ENCODE measurements at places on chromosomes 16 and 17. TPM values are rescaled to one million over a fixed set of nuclear protein-coding genes. Genes with fewer than 3 reads are reported as not detected.

- no peak overlapping the region for H3K27ac ChIP-seq
- H3K4me1 ChIP-seq = no peaks in the 10 kb centered on the region
- no peaks in the 10 kb centered on the region for H3K27me3 ChIP-seq
- H3K36me3 ChIP-seq = no peaks in the 10 kb centered on the region
- H3K4me3 ChIP-seq = no peak overlapping the region
Observed at GRCh38 chr16:924063-924462, 46.7 kb downstream of the LMF1 start.

- no peaks in the 10 kb centered on the region for H3K36me3 ChIP-seq
- no peaks in the 10 kb centered on the region for H3K4me1 ChIP-seq
- H3K27ac ChIP-seq = no peak overlapping the region
Observed at GRCh38 chr16:4928227-4928626, 8.7 kb downstream of the PPL start.

- no peaks in the 10 kb centered on the region for H3K4me1 ChIP-seq
- no peak overlapping the region for H3K4me3 ChIP-seq
- no peak for DNase-seq
- H3K27ac ChIP-seq = no peak overlapping the region
Observed at GRCh38 chr17:6110592-6110991, 40.4 kb downstream of the WSCD1 start.

DNA sequence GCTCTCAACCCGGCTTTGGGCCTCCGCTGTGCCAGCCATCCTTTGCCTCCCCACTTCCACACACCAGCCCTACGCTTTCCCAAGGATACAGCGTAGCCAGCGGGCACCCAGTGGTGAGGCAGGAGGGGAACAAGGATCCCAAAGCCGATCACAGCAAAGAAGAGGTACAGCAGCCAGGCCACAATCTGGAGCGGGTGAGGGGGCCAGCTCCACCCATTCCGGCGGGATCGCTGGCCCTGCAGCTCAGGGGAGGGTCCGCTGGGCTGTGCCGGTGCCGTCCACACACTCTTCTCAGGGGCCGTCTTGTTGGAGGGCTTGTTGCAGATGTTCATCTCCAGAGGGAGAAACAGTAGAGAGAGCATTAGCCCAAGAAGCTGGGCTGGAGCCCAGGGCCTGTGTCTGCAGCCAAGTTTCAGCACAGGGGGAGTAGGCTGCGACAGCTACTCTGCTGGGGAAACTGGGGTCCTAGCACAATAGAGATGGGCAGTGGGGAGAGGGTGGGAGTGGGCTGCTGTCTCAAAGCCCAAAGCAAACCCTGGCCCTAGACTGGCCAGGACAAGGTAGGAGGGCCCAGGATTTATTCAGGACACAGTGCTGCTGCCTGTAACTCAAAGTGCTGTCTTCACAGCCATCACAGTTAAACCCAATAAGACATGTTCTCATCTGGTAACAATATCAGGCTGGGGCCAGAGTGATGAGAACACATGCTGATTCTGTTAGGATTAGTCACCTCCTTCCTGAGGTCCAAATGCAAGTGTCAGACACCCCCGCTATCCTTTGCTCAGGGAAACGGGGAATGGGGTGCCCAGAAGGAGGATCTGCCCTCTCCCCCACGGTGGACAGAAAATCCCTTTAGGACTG, 9.9 kb downstream of the ZDHHC1 start:
- H3K27me3 ChIP-seq = no peaks in the 10 kb centered on the region
- DNase-seq = peak; percentile 63
- no peak overlapping the region for H3K4me3 ChIP-seq

DNA sequence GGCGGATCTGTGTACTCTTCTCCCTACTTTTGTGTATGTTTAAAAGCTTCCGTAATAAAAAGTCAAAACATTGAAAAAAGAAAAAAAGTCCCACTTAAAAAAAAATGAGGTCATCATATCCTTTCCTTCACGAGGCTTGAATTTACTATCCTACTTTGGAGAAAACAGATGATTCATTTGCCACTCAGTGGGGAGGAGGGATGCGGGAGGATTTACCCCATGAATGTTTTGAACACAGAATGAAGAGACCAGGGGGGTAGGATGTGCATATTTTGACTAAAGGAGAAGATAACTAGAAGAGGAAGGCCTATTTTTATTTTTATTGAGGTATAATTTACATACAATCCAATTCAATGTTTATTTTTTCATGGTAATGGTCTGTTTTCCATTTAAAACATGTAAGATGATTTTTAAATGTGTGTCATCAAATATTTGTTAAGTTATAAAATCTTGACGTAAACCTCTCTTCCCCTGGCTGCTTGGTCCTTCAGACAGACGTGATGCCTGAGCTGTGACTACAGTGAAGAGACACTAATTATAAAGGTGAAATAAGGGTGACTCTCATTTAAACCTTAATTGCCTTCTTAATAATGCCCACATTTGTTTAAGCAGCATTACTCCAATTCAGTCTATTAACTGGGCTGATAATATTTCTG, 135.4 kb upstream of the AXIN2 start:
- no peak overlapping the region for H3K4me3 ChIP-seq
- no peaks in the 10 kb centered on the region for H3K36me3 ChIP-seq
- no peak overlapping the region for H3K27ac ChIP-seq
- peak; percentile 22 for DNase-seq

DNA sequence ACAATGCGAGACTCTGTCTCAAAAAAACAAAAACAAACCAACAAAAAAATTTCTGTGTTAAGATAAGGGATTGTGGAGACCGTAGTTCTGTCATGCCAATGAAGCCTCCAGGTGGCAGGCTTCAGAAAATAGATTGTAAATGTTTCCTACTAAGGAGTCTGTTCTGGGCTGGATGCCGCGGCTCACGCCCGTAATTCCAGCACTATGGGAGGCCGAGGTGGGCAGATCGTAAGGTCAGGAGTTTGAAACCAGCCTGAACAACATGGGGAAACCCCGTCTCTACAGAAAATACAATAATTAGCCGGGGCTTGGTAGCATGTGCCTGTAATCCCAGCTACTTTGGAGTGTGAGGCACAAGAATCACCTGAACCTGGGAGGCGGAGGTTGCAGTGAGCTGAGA, 4.4 kb upstream of the SNX29 start:
- peaks cover 7% of the 10 kb centered on the region for H3K4me1 ChIP-seq
- no peaks in the 10 kb centered on the region for H3K36me3 ChIP-seq
- no peaks in the 10 kb centered on the region for H3K27me3 ChIP-seq
- H3K4me3 ChIP-seq = no peak overlapping the region
- DNase-seq = no peak

- no peak overlapping the region for H3K4me3 ChIP-seq
- H3K27ac ChIP-seq = no peak overlapping the region
- H3K4me1 ChIP-seq = peaks cover 6% of the 10 kb centered on the region
- DNase-seq = no peak
Observed at GRCh38 chr17:32261936-32262510, 3.6 kb upstream of the RHBDL3 start.

- H3K36me3 ChIP-seq = no peaks in the 10 kb centered on the region
- no peaks in the 10 kb centered on the region for H3K27me3 ChIP-seq
- H3K4me3 ChIP-seq = no peak overlapping the region
- no peak overlapping the region for H3K27ac ChIP-seq
- DNase-seq = no peak
Observed at GRCh38 chr17:62388856-62389255, 8.5 kb downstream of the EFCAB3 start.

- no peaks in the 10 kb centered on the region for H3K4me1 ChIP-seq
- no peak overlapping the region for H3K27ac ChIP-seq
- no peak for DNase-seq
- no peaks in the 10 kb centered on the region for H3K27me3 ChIP-seq
- no peaks in the 10 kb centered on the region for H3K36me3 ChIP-seq
Observed at GRCh38 chr17:54259476-54259875, 436.7 kb downstream of the KIF2B start.

- H3K36me3 ChIP-seq = no peaks in the 10 kb centered on the region
- DNase-seq = no peak
- no peaks in the 10 kb centered on the region for H3K27me3 ChIP-seq
- H3K4me3 ChIP-seq = no peak overlapping the region
Observed at GRCh38 chr17:6554342-6554741, 2.0 kb downstream of the PITPNM3 start.

DNA sequence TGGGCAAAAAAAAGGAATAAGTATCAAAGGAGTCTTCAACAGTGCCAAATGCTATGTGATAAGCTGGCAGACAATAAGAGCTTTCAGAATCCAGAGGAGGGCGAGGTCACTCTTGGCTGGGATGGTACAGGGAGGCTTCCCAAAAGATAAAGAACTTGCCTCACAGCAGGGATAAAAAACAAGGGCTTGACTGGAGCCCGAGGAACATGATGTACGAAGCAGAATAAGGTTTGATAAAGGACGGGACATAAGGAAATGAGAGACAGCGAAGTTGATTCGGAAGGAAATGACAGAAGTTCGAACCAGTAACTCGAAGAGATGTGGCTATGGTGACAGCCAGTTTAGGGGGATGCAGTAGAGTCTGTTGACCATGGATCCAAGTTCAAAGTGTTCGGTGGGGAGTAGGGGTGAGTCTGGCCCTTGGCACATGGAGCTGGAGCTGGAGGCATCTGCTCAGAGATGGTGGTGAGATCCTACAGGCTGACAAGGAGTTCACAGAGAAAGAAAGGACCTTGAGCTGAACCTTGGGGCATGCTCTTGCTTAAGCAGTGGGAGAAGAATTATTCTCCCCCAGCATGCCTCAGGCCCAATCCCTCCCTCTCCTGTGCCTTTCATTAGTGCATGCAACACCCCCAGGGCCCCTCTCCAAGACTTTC, 137.6 kb upstream of the RCVRN start:
- H3K4me3 ChIP-seq = no peak overlapping the region
- no peak overlapping the region for H3K27ac ChIP-seq
- peak; percentile 63 for DNase-seq
- peaks cover 8% of the 10 kb centered on the region for H3K4me1 ChIP-seq
- H3K36me3 ChIP-seq = no peaks in the 10 kb centered on the region

DNA sequence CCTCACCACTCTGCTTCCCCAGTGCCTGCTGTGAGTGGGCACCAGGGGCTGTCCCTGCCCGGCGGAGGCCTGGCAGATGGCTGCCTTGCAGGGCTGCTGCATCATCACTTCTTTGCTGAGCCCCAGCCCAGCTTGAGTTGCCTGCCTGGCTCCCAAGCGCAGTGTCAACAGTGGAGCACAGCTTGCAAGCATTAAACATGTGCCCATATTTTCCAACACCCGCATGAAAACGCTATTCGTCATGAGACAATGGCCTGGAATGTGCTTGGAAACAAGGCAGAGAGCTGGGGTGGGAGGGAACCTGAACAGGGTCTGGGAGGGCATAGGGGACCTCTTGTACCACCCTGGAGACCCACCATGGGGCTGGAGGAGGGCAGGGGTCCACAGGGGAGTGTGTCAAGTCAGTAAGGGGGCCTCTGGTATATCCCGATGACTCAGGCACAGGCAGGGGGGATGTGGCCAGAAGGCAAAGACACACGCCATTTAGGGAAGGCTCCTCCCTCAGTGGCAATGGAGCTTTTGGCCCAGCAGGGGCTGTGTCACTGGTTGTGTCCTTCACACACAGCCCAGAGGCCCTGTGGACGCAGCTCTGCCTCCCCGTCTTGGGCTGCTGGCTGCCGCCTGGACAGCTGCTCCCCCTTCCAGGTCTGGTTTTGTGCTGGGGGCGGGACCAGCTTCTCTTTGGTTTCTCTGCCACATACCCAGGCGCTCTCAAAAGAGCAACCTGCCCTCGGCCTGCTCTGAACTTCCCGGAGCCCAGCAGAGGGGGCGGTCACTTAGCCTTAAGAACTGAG, 17.4 kb upstream of the MTSS2 start:
- H3K36me3 ChIP-seq = no peaks in the 10 kb centered on the region
- H3K4me1 ChIP-seq = peaks cover 25% of the 10 kb centered on the region
- peak overlapping the region; percentile 3 for H3K27ac ChIP-seq
- no peak overlapping the region for H3K4me3 ChIP-seq
- DNase-seq = peak; percentile 67
- H3K27me3 ChIP-seq = no peaks in the 10 kb centered on the region

DNA sequence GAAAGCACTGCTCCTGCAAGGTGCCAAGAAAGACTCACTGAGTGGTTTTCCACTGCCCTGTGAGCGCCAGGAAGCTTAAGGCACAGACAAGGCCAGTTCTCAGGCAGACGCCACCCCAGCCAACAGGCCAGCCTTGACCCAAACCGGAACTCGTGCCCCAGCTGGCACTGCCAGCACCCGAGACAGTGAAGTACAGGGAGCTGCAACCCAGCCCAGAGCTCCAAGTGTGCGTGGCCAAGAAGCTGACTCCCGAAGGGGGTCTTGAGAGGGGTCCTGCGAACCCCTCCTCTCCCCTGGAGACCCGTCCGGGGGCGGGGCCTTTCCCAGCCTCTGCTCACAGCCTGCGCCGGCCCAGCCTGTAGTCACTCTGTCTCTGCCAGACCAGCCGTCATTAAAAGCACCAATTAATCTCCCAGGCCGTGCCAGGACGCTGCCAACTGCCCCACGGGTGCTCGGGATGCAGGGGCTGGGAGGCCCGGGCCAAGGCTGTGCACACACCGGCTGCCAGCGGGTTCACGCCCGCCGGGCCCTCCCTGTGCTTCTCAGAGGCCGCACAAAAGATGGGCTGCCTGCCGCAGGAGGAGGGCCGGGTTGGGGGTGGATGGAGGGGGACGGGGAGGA, 4.4 kb upstream of the SOX8 start:
- H3K4me3 ChIP-seq = no peak overlapping the region
- no peaks in the 10 kb centered on the region for H3K36me3 ChIP-seq
- peaks cover 17% of the 10 kb centered on the region for H3K4me1 ChIP-seq

GRCh38 chr17:27355419-27355818, 61.5 kb downstream of the WSB1 start:
- no peaks in the 10 kb centered on the region for H3K4me1 ChIP-seq
- no peak overlapping the region for H3K4me3 ChIP-seq
- no peaks in the 10 kb centered on the region for H3K36me3 ChIP-seq
- no peaks in the 10 kb centered on the region for H3K27me3 ChIP-seq
- H3K27ac ChIP-seq = no peak overlapping the region

DNA sequence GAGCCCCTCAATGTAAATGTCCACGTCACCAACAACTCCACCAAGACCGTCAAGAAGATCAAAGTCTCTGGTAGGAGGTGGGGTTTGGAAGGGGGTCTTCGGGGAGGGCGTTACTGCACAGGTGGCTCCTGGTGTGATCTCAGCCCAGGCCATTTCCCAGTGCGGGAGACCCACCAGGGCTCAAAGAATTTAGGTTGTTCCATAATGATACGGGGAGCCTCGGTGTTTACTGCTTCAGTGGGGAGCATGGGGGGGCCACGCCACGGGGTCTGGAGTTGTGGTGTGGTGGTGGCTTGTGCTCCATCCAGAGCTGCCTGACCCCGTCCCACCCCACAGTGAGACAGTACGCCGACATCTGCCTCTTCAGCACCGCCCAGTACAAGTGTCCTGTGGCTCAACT, 7.8 kb downstream of the ARRB2 start:
- H3K4me1 ChIP-seq = no peaks in the 10 kb centered on the region
- H3K36me3 ChIP-seq = no peaks in the 10 kb centered on the region
- no peaks in the 10 kb centered on the region for H3K27me3 ChIP-seq
- no peak overlapping the region for H3K27ac ChIP-seq

- no peak overlapping the region for H3K27ac ChIP-seq
- no peak overlapping the region for H3K4me3 ChIP-seq
- DNase-seq = no peak
- no peaks in the 10 kb centered on the region for H3K36me3 ChIP-seq
- peaks cover 8% of the 10 kb centered on the region for H3K4me1 ChIP-seq
- H3K27me3 ChIP-seq = no peaks in the 10 kb centered on the region
Observed at GRCh38 chr16:50620646-50621451, 60.3 kb downstream of the SNX20 start.

- H3K27me3 ChIP-seq = no peaks in the 10 kb centered on the region
- H3K36me3 ChIP-seq = no peaks in the 10 kb centered on the region
- no peak overlapping the region for H3K27ac ChIP-seq
Observed at GRCh38 chr17:79272666-79273219, 198.1 kb downstream of the ENGASE start.

Gene MYO15A
- 2.6 TPM for total RNA-seq

Gene DPEP1
- 2.3 TPM for total RNA-seq

Gene PLCD3
- total RNA-seq = 39.1 TPM

Gene CIAO2B
- 57.7 TPM for total RNA-seq

Gene AOC2
- total RNA-seq = 1.3 TPM

Gene NPB
- total RNA-seq = 1.5 TPM

All from ovary (tissue), 10 donors.